Mesendoderm (in vitro differentiated cells): ENCODE measurements at places on chromosomes 2 and 18.

DNA sequence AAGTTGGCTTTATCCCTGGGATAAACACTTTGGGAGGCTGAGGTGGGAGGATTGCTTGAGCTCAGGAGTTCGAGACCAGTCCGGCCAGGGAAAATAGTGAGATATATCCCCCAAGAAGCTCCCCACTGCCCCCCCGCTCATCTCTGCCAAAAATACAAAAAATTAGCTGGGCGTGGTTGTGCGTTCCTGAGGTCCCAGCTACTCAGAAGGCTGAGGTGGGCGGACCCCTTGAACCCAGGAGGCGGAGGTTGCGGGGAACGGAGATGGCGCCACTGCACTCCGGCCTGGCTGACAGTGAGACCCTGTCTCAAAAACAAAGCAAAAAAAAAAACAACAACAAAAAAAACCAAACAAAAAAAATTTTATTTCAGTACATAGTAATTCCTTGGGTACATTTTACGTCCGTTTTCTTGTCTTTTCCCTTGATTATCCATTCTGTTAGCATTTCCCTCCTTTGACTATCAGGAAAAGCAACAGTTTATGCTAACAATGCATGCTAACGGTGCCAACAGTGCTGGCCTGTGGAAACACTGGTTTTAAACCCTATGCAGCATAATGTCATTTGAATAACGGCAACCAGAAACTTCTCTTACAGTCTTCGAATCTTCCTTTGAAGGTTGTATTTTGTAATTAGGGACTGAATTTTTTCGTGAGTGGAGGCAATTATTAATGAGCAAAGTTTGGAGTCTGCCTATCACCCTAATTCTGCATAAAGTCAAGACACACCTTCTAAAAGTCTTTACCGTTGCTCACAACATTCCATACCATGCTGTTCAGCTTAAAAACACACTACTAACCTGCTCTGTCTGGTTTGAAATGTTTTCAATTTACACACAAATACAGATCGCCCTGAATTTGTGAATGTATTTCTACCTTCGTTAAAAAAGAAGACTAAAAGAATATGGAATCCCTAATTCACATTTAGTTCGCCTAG lies 721 bp upstream of the MIB1 start:
- no peak overlapping the region for H3K4me3 ChIP-seq
- no peaks in the 10 kb centered on the region for H3K36me3 ChIP-seq
- no peaks in the 10 kb centered on the region for H3K27me3 ChIP-seq
- H3K4me1 ChIP-seq, result no peaks in the 10 kb centered on the region
- peak overlapping the region; percentile 20 for H3K27ac ChIP-seq
- DNase-seq, result no peak

GRCh38 chr2:222439692-222440091 lies 15.3 kb downstream of the SGPP2 start:
- H3K4me1 ChIP-seq, result no peaks in the 10 kb centered on the region
- H3K27ac ChIP-seq, result no peak overlapping the region
- no peak for DNase-seq

DNA sequence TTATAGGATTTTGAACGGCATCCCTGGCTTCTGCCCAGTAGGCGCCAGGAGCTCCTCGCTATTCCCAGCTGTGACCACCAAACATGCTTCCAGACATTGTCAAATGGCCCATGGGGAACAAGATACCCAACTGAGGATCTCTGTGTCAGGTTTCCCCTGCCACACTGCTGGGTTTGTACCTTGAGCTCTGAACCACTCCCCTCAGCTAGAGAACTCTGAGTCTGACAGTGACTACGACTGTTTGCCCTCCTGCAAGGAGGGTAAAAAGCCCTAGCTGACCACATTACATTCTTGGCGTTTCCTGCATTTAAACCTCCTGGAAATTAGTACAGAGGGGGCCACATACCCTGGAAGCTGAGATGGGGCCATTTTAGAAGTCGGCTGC lies 12.4 kb downstream of the LRRFIP1 start:
- no peaks in the 10 kb centered on the region for H3K27me3 ChIP-seq
- peaks cover 2% of the 10 kb centered on the region for H3K4me1 ChIP-seq
- DNase-seq, result no peak
- H3K36me3 ChIP-seq, result no peaks in the 10 kb centered on the region
- no peak overlapping the region for H3K27ac ChIP-seq
- no peak overlapping the region for H3K4me3 ChIP-seq

GRCh38 chr2:190469771-190470170 lies 61.6 kb downstream of the MFSD6 start:
- no peaks in the 10 kb centered on the region for H3K4me1 ChIP-seq
- no peak overlapping the region for H3K27ac ChIP-seq
- H3K4me3 ChIP-seq, result no peak overlapping the region
- H3K36me3 ChIP-seq, result no peaks in the 10 kb centered on the region
- DNase-seq, result peak; percentile 20
- H3K27me3 ChIP-seq, result no peaks in the 10 kb centered on the region

DNA sequence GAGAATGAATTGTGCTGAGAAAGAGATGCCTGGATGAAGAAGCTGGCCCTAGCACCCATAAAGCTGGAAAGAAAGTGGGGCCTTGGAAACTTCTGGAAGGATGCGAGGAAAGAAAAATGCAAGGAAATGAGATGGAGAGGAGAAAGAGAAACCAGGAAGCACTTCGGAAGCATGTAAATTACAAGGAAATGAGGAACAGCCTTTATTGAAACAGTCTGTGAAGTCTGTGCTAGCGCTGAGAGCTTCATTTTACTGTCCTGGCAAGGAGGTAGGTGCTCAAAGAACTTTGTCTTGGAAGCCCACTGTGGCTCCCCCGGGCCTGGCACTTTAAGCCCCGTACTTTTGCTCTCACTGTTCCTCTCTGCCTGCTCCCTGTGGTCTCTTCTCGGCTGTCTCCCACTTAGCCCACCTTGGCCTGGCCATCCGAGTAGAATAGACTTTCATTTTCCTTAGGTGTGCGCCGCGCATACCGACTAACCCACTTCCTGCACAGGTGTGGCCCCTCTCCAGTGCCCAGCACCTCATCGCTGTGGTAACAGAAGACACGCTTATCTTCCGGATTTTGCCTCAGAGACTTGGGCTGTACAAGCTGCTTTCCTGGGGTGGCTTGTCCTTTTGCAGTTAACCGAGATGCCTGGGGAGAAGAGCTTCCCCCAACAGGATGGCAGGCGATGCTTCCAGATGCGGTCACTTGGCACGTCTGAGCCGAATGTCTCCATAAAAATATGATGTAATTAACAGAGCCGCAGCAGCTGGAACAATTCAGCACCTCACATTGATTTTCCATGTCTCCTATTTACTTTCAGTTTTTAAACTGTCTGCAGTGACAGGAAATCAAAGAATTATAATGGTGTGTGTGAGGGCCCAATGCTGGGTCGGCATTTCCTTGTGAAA lies 199.6 kb downstream of the HRH4 start:
- no peaks in the 10 kb centered on the region for H3K36me3 ChIP-seq
- DNase-seq, result no peak
- H3K27ac ChIP-seq, result no peak overlapping the region

- no peak overlapping the region for H3K4me3 ChIP-seq
- DNase-seq, result no peak
- no peaks in the 10 kb centered on the region for H3K27me3 ChIP-seq
- H3K36me3 ChIP-seq, result no peaks in the 10 kb centered on the region
Observed at GRCh38 chr2:230903231-230904150, 21.6 kb downstream of the GPR55 start.

DNA sequence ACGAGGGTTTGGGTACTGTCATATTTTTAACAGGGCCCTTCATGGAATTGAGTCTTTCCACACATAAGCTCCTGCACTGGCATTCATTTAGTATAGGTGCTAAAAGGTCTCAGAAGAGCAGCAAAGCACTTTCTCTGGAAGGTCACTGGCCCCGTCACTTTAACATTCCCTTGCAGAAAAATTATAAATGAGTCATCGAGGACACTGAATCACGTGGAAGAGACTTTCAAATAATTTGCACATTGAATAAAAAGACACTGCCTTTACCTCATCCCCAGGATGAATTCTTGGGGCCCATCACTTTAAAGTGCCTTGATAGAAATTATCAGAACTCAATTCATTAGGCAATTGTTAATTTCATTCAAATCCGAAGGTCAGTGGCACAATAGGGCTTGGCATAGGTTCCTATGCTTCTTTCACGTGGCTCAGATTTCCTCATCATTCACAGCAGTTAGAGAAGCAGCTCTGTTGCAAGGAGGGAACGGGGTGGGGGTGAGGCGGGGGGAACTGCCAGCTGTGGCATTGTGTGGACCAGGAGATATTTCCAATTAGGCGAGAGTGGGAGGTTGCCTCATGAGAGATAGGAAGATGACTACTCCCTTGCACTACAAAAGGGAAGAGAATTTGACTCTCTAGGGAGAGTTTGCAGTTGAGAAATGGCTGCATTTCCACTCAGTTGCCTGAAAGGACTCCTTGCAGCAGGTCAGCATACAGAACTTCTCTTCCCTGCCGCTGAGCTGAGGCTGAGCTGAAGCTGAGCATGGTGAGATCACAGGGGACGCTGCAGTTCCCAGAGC lies 86.3 kb upstream of the NPAS2 start:
- H3K4me3 ChIP-seq, result no peak overlapping the region
- no peaks in the 10 kb centered on the region for H3K4me1 ChIP-seq
- no peaks in the 10 kb centered on the region for H3K36me3 ChIP-seq
- no peak overlapping the region for H3K27ac ChIP-seq
- no peaks in the 10 kb centered on the region for H3K27me3 ChIP-seq

GRCh38 chr2:68292108-68292710 lies 27.5 kb downstream of the CNRIP1 start:
- H3K36me3 ChIP-seq, result no peaks in the 10 kb centered on the region
- no peak overlapping the region for H3K27ac ChIP-seq
- no peaks in the 10 kb centered on the region for H3K4me1 ChIP-seq
- H3K27me3 ChIP-seq, result no peaks in the 10 kb centered on the region

DNA sequence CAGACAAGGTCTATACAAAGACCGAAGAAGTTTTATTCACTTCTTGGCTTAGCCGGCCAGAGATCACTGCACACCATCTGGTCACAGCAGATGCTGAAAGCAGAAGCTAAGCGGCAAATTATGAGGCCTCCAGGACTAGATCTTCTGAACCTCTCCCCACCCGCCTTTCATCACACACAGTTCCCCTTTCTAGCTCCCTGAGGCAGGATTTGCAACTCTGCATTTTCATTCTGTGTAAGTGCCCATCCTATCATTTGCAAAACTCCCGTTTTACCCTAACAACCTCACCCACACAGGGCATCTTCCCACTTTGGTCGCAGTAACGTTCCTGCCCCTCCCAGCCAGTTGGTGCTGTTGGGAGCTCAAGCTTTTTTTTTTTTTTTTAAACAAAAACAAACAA lies 3.1 kb upstream of the MOB1A start:
- no peak overlapping the region for H3K27ac ChIP-seq
- no peaks in the 10 kb centered on the region for H3K36me3 ChIP-seq
- no peak overlapping the region for H3K4me3 ChIP-seq
- no peaks in the 10 kb centered on the region for H3K27me3 ChIP-seq
- no peaks in the 10 kb centered on the region for H3K4me1 ChIP-seq

DNA sequence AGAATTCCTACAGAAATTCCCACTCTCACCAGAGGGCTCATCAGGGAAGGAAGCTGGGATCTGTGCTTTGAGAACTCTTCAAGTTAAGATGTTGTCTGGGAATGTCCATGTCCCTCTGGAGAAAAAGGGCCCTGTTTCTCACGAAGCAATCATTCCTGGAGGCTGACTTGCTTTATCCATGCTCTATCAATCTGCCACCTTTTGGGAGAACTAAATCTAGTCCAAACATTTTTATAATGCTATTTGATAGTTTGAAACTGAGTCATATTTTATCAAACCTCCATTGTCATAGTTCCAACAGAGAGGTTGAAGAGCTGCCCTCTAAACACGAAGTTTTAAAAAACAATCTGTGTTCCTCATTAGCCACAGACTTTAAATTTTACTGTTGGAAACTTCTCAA lies 219.2 kb downstream of the MTX2 start:
- DNase-seq, result no peak
- no peaks in the 10 kb centered on the region for H3K36me3 ChIP-seq
- H3K4me1 ChIP-seq, result no peaks in the 10 kb centered on the region
- H3K4me3 ChIP-seq, result no peak overlapping the region

- no peaks in the 10 kb centered on the region for H3K27me3 ChIP-seq
- no peak for DNase-seq
- no peak overlapping the region for H3K4me3 ChIP-seq
- no peaks in the 10 kb centered on the region for H3K4me1 ChIP-seq
Observed at GRCh38 chr2:238139196-238140039, 950 bp downstream of the KLHL30 start.

DNA sequence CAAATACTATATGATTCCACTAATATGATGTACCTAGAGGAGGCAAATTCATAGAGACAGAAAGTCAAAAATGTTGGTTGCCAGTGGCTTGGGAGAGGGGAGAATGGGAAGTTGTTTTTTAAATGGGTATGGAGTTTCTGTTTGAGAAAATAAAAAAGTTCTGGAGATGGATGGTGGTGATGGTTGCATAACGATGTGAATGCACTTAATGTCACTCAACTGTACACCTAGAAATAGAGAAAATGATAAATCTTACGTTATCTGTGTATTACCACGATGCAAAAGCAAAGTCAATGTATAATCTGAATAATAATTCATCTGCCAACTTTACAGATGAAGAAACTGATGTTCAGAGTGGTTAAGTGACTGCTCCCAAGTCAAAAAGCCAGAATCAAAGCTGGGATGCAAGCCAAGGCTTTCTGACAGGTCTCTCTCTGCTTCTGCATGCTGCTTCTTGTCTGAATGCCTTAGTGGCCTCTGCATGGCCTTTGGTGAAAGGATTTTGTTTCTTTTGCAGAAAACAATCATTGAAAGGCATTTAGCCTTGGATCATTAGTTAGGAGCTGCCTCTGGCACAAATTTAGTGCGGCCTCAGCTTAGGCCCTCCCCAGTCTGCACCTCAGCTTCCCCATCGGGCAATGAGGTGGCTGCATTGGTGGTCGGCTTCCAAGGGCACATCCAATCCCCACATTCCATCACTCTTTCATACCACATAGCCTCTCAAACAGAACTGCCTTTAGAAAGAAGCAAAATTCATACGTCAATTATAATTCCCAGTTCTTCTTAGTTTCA lies 46.5 kb upstream of the MYCN start:
- DNase-seq, result no peak
- no peaks in the 10 kb centered on the region for H3K27me3 ChIP-seq
- no peak overlapping the region for H3K4me3 ChIP-seq
- no peaks in the 10 kb centered on the region for H3K4me1 ChIP-seq

DNA sequence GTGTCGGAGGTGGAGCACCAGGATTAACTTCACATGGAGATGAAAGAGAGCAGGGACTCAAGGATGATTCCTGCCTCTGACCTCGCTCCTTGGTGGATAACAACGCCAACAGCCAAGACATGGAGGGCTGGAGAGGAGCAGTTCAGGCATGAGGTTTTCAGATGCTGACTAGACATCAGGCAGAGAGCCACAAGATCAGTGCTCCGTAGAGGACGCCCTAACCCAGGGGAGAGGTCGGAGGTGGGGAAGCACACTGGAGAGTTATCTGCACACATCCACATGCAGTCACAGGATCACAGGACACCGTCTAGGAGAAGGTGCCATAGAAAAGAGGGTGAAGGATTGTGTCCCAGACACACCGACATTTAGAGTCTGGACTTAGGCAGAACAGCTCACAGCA lies 344.3 kb downstream of the EIPR1 start:
- no peaks in the 10 kb centered on the region for H3K27me3 ChIP-seq
- no peak overlapping the region for H3K27ac ChIP-seq
- H3K4me3 ChIP-seq, result no peak overlapping the region

GRCh38 chr2:229257985-229258384 lies 13.1 kb downstream of the PID1 start:
- DNase-seq, result no peak
- no peaks in the 10 kb centered on the region for H3K36me3 ChIP-seq
- no peaks in the 10 kb centered on the region for H3K4me1 ChIP-seq
